ENCODE measurements at places on chromosomes 16 and 17.

- peaks cover 10% of the 10 kb centered on the region for H3K4me1 ChIP-seq
- peak; percentile 76 for DNase-seq
- no peak overlapping the region for H3K27ac ChIP-seq
- no peak overlapping the region for H3K4me3 ChIP-seq
These were observed 52.6 kb downstream of the PLCG2 start for GRCh38 chr16:81831722-81832126.

GRCh38 chr17:15185625-15185991 lies 79.5 kb downstream of the PMP22 start:
- H3K4me3 ChIP-seq: no peak overlapping the region
- H3K27me3 ChIP-seq: peaks cover 2% of the 10 kb centered on the region
- DNase-seq: no peak
- no peaks in the 10 kb centered on the region for H3K4me1 ChIP-seq
- H3K36me3 ChIP-seq: no peaks in the 10 kb centered on the region

- H3K4me3 ChIP-seq: no peak overlapping the region
- H3K4me1 ChIP-seq: no peaks in the 10 kb centered on the region
- no peaks in the 10 kb centered on the region for H3K36me3 ChIP-seq
- H3K27ac ChIP-seq: no peak overlapping the region
These were observed 102.5 kb downstream of the MRM1 start for GRCh38 chr17:36703860-36704266.

DNA sequence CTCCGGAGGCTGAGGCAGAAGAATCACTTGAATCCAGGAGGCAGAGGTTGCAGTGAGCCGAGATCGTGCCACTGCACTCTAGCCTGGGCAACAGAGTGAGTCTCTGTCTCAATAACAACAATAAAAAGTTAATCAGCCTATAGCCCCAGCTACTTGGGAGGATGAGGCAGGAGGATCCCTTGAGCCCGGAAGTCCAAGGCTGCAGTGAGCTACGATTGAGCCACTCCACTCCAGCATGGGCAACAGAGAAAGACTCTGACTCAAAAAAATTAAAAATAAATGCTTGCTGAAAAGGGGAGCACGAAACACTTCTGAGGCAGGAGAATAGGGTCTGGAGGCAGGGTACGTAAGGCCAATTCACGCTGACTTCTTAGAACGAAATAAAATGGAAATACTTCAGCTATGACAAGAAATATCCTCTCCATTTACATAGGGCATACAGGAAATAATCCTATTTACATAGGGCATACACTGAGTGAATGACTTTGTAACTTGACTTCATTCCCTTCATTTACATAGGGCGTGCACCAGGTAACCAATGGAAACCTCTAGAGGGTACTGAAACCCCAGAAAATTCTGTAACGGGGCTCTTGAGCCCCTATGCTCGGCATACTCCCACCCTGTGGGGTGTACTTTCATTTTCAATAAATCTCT lies 3.2 kb upstream of the PRPSAP1 start:
- H3K27ac ChIP-seq: no peak overlapping the region
- H3K36me3 ChIP-seq: no peaks in the 10 kb centered on the region
- no peak for DNase-seq
- no peaks in the 10 kb centered on the region for H3K27me3 ChIP-seq
- peaks cover 22% of the 10 kb centered on the region for H3K4me1 ChIP-seq

GRCh38 chr17:41836550-41837196 lies 641 bp upstream of the NT5C3B start:
- peaks cover 18% of the 10 kb centered on the region for H3K4me1 ChIP-seq
- H3K36me3 ChIP-seq: no peaks in the 10 kb centered on the region
- DNase-seq: no peak
- no peak overlapping the region for H3K4me3 ChIP-seq
- 0 out of 2 replicates have a peak overlapping the region, but pooled peaks have one; percentile 27 for H3K27ac ChIP-seq
- H3K27me3 ChIP-seq: no peaks in the 10 kb centered on the region

GRCh38 chr17:70318051-70318450 lies 148.7 kb downstream of the KCNJ2 start:
- H3K36me3 ChIP-seq: no peaks in the 10 kb centered on the region
- no peak overlapping the region for H3K4me3 ChIP-seq
- H3K27me3 ChIP-seq: no peaks in the 10 kb centered on the region
- no peak overlapping the region for H3K27ac ChIP-seq
- H3K4me1 ChIP-seq: no peaks in the 10 kb centered on the region

GRCh38 chr16:1723450-1724147 lies 17.6 kb downstream of the MAPK8IP3 start:
- no peak overlapping the region for H3K4me3 ChIP-seq
- H3K4me1 ChIP-seq: peaks cover 23% of the 10 kb centered on the region

All from DND-41 (cell line).